ENCODE measurements at places on chromosomes 3 and 15.

DNA sequence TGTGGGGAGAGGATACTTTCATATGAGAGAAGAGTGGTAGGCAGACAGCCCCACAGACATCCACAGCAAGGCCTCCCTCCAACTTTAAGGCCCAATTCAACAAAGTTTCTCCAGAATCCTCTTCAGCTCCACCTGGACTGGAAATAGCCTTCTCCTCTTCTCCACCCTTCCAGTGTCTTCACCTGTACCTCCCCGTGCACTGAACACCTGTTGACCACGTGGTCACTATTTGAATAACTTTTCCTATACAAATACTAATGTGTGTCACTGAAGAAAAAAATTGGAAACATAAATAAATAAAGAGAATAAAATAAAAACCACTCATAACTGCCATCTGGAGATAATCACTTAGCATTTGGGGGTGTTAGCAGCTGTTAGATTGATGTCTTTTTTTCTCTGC lies 52.9 kb downstream of the CCNL1 start:
- no peak for DNase-seq

DNA sequence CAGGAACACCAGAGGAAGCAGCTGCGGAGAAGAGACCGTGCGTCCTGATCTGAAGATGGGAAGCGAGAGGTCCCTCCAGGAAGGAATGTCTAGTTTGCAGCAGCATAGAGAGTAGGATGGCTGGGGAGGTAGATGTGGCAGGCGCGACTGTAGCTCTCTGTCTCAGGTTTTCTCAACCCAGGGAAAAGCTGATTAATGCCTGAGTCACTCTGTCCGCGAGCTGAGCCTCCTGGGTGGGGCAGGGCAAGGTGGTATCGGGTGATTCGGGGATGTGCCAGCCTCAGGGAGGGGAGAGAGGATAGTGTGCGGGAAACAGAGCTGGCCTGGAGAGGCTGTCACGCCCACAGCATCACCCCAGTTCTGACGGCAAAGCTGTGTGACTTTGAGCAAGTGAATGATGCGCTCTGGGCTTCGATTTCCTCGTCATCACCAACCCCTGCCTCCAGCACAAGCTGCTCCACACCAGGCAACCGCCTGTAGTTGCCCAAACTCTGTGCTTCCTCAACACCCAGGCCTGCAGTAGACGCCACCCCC lies 28.4 kb downstream of the CPN2 start:
- no peak for DNase-seq

DNA sequence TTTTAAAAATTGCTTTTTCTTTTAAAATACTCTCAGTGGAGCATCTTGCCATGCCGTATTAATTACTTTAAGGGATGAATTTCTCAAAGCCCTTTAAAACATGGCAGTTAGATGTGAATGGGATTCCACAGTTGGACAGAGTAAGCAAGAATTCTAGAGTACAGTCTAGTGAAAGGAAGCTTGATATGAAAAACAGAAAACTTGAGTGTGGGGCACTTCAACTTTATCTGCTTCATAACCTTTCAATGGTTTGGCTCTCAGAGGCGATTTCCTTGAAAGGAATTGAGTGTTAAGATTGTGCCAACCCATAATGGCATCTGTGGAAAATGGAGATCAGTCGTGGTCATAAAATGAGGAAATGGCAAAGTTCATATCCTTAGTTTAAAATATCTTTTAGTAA lies 127.7 kb upstream of the SAMMSON start:
- no peak for DNase-seq

DNA sequence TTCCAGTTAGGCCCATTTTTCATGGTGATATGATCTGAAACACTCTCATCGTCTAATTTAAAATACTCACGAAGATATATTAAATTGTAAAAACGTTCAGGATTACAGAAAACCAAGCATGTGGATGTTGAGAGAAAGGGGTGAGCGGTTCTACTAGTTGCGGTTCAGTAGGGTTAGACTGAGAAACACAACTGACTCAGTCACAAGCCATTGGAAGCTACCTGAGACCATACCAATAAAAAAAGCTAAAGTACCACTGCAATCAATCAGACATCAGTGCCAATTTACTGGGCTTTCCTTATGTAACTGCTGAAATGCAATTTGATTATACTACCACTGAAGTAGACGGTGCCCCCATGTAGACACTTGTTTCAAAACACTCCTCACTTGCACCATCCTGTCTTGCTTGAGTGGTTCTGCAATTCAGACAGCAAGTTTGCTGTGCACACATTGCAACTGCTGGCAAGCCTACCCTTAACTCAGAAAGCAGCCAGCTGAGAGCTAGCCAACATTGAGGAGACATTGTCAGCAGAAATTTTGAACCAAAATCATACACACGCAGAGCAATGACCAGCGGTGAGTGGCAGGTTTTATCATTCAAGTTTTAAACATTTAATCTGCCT lies 368.7 kb upstream of the ARHGEF26 start:
- DNase-seq: no peak

GRCh38 chr3:155131104-155131503 lies 51.0 kb downstream of the MME start:
- DNase-seq: no peak

DNA sequence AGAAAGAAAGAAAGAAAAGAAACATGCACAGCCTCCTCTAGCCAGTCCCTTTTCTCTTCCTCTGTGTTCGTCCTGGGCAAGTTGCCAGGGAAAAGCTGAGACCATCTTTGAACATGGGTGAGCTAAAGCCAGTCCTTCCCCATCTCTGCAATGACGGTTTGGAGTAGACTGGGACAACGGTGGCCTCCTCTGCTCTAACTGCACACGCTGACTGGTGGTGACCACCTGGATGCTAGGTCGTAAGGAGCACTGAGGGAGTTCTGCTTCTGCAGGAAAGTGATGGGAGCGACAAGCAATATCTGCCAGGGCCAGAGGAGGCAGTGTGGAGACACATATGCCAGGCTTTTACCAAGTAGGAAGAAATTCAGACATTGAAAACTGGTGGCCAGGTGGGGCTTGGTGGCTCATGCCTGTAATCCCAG lies 111.7 kb downstream of the NUP210 start:
- DNase-seq: no peak

GRCh38 chr3:99751649-99752048 lies 66.0 kb upstream of the CMSS1 start:
- DNase-seq: peak; percentile 66

DNA sequence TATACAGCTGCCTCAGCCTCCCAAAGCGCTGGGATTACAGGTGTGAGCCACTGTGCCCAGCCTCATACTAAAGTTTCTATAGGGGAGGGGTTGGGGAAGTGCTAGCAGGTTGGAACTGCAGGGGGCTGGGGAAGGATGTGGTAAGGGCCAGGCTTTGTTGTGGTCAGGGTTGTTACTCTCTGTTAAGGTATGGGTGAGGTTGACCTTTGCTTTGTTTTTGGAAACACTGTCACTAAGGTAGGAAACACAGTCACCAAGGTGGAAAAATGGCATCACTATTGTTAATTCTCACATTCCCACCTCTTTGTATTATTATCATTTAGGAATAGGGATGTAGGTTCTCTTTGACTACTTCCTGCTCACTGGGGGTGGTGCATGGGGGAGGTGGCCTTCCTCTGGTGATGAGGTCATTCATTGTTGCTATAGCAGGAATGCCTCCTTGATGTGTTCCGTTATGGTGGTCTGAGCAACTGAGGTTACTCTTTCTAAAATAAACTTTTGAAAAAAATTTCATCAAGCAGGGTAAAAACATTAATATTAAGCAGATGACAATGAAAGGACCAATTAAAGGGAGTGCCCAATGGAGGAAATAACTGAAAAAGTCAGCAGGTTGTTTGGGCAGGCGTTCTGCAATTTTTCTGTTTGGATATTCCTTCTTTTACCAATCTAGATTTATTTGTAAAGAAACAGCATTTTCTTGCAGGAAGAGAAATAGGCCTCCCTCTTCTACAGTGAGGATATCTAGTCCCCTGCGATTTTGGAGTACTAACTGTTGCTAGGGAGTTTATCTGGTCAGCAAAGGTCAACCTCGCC lies 150.5 kb downstream of the WDR76 start:
- no peak for DNase-seq

DNA sequence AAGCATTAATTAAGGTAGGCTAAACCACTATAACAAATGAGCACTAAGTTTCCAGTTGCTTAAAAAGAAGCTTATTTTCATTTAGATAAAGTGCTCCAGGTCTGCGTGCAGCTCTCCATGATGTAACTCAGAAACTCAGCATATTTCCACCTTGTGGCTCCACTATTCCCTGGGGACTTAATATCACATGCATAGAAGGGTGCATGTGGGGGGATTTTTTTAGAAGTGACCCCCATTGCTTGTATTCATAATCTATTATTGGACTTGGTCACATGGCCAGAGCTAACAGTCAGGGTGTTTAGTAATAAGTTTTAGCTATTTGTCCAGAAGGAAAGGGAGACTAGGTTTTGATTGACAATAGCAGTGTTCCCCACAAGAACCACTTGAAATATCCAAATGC lies 86.8 kb downstream of the TMCO5A start:
- no peak for DNase-seq

- no peak for DNase-seq
Observed at GRCh38 chr3:65907232-65908130, 131.2 kb downstream of the MAGI1 start.

- DNase-seq: no peak
Observed at GRCh38 chr3:62584636-62585035, 211.3 kb upstream of the FEZF2 start.

GRCh38 chr3:149833241-149833640 lies 20.2 kb downstream of the RNF13 start:
- DNase-seq: no peak

DNA sequence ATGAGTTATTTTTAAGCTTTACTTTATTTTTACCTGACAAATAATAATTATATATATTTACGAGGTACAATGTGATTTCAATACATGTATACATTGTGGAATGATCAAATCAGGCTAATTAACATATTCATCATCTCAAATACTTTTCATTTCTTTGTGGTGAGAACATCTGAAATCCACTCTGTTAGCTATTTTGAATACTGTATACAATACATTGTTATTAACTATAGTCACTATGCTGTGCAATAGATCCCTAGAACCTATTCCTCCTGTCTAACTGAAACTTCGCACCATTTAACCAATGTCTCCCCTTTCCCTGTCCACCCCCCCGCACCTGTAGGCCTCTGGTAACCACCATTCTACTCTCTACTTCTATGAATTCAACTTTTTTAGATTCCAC lies 7.9 kb upstream of the SPPL2A start:
- no peak for DNase-seq

DNA sequence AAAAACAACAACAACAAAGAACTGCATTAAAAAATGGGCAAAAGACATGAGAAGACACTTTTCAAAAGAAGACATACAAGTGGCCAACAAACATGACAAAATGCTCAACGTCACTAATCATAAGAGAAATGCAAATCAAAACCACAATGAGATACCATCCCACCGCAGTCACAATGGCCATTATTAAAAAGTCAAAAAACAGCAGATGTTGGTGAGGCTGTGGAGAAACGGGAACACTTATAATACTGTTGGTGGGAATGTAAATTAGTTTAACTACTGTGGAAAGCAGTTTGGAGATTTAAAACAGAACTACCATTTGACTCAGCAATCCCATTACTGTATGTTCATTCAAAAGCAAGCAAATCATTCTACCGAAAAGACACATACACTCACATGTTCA lies 15.1 kb downstream of the EIF1B start:
- DNase-seq: no peak

- DNase-seq: no peak
Observed at GRCh38 chr3:56469141-56469540, 874 bp upstream of the ERC2 start.

DNA sequence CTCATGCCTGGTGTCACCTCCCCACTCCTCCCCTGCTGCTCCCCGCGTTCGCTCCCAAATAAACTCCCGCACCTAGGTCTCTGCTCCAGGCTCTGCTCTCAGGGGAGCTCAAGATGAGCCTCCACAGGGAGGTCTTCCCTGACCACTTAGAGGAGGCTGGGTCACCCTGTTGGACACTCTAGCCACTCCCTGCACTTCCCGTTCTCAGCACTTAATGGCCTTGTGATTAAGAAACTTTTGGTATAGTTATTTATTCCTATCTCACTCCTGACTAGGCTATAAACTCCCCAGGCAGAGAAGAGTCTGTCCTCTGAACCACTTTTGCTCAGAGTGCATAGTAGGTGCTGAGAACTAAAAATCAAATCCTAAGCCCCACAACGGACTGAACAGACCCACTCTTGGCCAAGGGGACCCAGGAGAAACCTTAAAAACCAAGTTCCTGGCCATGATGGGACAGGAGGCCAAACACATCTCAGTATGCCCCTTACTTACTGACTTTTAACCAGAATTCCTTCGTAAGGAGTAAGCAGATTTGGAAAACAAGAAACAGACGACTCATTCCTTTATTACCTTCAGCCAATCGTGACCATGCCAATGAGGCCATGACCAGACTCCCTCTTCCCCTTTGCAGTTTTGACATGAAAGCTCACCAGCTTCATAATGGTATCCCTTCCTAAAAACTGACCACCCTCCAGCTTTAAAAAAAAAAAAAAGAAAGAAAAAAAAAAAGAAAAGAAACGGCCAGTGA lies 69.0 kb upstream of the HRH1 start:
- DNase-seq: no peak

DNA sequence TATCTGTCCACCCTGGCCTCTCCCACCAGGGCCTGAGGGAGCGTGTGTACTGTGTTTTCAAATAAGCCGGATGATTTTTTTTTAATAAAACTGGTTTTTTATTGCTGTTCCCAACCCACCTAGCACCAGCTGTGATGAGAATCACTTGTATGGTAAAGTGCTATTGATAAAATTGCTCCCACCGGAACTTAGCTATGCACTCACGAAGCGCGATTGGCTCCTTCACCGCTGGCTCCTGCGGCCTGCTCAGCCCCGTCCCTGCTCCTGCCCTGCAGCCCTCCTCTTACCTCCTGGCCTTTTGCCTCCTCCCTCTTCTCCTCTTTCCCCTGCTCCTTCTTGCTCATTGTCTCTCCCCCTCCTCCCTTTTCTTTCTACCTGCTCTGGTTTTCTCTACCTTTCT lies 183.7 kb downstream of the TLE3 start:
- no peak for DNase-seq

DNA sequence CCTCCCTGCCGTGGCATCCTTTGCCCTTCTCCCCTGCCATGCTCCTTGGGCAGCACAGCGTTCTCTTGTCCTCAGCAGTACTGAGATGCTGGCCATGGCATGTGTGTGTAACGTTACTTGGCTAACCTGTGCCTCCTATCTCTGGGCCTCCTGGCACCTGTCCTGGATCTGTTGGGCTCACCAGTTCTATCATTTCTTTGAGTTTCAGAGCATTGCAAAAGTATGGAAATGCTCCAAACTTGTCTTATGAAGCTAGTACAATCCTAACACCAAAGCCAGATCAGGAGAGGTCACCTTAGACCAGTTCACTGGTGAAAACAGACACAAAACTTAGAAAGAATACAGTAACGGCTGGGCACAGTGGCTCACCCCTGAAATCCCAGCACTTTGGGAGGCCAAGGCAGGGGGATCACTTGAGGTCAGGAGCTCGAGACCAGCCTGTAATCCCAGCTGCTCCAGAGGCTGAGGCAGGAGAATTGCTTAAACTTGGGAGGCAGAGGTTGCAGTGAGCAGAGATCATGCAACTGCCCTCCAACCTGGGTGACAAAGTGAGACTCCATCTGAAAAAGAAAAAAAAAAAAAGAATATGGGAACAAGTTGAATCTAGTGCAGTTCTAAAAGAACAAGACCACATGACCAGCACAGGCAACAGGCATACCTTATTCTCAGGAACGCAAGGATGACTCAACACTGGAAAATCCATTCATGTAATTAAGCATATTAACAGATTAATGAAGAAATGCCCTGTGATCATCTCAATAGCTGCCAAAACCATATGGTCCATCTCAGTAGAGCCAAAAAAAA lies 62.4 kb upstream of the TRPM1 start:
- no peak for DNase-seq

Data from fibroblast of skin of left quadriceps (primary cell).